RPMI7951 (cell line): ENCODE measurements at places on chromosomes 3 and 15.

DNA sequence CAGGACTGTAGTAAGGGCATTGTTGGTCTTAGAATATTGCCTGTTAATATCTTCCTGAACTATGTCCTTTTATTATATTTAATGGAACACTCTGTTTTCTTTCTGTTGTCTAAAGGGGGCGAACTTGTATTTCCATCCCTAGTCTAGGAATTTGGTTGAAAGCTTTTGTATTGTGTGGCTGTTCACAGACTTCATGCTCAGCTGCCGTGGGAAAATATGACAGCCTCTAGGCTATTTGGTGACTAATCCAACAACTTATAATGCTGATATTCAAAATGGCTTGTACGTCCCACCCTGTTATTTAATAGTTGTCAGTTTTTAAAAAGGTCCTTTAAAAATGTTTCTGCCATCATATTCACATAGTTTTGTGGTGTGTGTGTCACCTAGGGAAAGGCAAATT, 202.6 kb downstream of the KLHL25 start:
- peak; percentile 90 for DNase-seq

DNA sequence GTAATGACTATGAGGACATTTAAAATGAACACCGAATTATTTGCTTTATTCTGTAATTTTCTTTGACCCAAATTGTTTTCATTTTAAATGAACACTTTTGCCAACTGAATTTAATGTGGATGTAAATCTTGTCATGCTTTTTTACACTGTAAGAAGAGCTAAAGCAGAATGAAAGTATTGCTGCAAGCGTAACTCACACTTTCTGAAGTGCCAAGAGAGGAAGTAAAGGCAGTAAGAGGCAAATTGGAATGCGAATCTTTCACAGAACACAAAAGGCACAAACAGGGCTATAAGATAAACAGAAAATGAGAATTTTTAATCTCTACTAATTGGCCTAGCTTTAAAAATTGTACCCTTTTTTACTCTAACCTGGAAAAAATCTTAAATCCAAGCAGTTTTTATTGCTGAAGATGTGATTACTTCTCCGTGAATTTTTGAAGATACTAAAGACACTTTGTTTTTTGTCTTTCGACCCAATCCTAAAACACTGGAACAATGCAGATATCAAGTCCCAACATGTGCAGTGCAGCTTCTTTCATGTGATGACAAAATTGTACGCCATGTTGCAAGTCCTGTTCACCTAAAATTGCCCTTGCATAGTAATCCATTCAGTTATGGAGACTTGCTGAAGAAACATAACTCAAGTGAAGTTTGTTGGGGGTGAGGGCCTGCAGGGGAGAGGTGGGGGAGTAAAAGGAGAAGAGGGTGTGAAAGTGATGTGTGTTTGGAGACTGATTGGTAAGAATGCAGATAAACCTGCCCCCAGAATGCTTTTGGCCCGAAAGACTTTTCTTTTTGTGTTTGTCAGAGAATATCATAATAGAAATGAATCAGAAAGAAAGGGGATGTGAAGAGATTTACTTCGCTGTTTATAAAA, 1.4 kb downstream of the ARID3B start:
- DNase-seq, result no peak

- DNase-seq, result no peak
These were observed 81.6 kb downstream of the GABRB3 start for GRCh38 chr15:26691249-26691648.

DNA sequence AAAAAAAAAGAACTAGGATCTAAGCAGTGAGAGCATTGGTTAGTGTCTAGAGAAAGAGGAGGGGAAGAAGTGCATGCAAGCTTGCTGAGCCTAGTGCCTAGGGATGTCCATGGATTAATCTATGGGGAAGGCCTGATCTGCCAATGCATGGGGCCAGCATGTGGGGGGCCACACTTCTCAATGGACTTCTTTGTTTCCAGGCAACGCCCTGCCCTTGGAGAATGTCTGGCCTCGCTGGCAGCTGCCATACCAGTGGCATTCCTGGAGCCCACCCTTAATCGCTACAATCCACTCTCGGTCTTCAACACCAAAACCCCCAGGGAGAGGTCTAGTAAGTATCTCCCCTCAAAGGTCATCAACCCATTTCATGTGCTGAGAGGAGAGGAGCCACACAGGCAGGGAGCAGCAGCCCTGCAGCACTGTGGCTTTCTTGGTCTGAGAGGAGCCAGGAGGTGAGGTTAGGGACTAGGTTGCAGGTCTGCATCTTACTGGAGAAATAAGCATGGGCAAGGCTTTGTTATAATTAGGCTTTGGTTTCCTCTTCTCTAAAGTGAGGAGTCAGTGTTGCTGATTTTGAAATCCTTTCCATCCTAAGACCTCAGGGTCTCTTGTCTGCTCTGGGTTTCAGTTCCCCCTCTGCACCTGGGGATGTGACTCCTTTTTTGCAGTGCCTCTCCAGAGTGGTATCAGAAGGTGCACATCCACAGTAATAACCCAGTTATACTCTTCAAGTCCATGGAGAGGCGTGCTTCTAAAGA, 188.1 kb upstream of the CHRM5 start:
- no peak for DNase-seq

GRCh38 chr3:72951259-72951722, 45.3 kb upstream of the PPP4R2 start:
- DNase-seq, result peak; percentile 45

GRCh38 chr3:77404871-77405270, 365.0 kb downstream of the ROBO2 start:
- DNase-seq, result no peak

GRCh38 chr3:32484436-32484835, 18.2 kb downstream of the CMTM6 start:
- no peak for DNase-seq

GRCh38 chr15:32707436-32707835, 10.4 kb upstream of the GREM1 start:
- DNase-seq, result no peak

GRCh38 chr15:31278544-31279220, 48.0 kb upstream of the KLF13 start:
- DNase-seq, result no peak

DNA sequence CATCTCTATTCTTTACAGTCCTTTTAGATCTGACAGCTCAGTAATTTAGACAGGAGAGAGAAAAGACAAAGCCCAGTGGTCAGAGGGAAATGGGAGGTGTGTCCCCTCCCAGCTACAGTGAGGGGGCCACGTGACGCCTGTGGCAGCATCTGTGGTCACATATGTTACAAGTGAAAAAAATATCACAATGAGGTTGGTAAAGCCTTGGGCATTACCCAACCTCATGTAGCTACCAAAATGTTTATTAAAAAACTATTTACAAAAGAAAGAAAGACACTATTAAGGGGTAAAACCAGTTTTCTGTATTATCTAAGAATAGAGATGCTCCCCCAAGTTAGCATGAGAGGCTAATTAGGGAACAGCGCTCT, 42.9 kb upstream of the PLCL2 start:
- DNase-seq, result peak; percentile 15
